ENCODE measurements at places on chromosomes 16 and 17. TPM values are rescaled to one million over a fixed set of nuclear protein-coding genes. Genes with fewer than 3 reads are reported as not detected.

PLA2G10 gene
- total RNA-seq: not detected

NAGS gene
- 7.4 TPM for total RNA-seq

CDRT15L2 gene
- not detected for total RNA-seq

TP53TG3 gene
- not detected for total RNA-seq

TMEM114 gene
- not detected for total RNA-seq

MEIOC gene
- total RNA-seq: not detected

PDPR gene
- total RNA-seq: 22.3 TPM
